GM19239 (cell line): ENCODE measurements at places on chromosomes 11 and 22.

DNA sequence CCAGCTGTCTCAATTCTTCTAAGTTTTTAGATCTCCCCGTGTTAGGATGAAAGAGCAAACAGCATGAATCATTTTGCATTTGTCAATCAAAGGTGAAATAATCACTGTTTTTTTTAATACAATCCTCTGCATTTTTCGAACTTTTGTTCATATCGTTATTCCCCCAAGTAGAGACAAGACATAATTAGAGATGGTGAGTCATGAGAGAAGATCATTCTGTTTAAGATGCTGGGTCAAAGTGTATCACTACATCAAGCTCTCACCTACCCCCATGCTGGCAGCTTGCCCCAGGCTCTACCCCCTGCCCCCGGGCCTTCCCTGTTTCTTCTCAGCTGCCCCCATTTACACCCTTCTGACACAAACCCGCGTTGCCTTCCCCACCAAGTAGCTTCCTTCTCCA lies 30.5 kb upstream of the MYO18B start:
- DNase-seq = no peak

DNA sequence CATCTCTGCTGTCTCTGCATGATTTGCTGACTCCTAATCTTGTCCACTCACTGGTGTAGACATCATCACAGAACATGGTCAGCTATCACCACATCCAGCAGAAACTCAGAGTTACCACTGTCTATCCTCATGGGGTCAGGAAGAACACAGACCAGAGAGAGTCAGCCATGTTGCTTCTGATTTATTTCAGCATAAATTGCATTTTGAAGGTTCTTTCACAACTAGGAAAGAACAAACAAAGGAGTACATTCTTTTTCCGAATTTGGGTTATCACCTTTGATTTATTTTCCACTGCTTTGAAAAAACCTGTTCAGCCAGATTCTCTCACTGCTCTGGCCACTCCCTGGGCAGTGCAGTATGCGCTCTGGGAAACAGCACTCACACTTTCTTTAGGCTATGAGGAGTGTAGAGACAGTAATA lies 172.0 kb upstream of the MTMR2 start:
- DNase-seq = no peak

DNA sequence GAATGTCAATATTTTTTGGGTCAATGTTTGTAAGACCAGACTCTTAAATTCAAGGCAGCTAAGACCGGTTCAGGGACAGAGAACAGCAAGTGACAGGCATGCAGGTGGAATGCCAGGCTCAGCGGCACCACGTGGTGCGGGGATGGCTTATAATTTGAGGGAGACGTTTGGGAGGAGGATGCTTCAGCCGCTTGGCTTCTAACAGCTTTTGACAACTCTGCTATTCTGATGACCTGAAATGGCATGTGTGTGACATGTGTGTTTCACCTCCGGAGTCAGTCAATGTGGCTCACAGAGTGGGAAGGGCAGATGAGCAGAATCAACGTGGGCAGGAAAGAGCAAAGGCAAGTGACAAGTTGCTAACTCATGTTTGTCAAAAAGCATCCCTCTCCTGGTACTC lies 228.3 kb downstream of the KIRREL3 start:
- no peak for DNase-seq

- DNase-seq = peak; percentile 73
Observed at GRCh38 chr11:116791002-116791812, 472 bp downstream of the APOA5 start.

- no peak for DNase-seq
Observed at GRCh38 chr22:47356511-47357011, 594.1 kb downstream of the TBC1D22A start.

GRCh38 chr11:62352355-62353336 lies 15.4 kb downstream of the ASRGL1 start:
- no peak for DNase-seq

GRCh38 chr11:112611771-112612170 lies 349.4 kb upstream of the NCAM1 start:
- DNase-seq = no peak

GRCh38 chr11:121929581-121929980 lies 186.4 kb downstream of the BLID start:
- no peak for DNase-seq

DNA sequence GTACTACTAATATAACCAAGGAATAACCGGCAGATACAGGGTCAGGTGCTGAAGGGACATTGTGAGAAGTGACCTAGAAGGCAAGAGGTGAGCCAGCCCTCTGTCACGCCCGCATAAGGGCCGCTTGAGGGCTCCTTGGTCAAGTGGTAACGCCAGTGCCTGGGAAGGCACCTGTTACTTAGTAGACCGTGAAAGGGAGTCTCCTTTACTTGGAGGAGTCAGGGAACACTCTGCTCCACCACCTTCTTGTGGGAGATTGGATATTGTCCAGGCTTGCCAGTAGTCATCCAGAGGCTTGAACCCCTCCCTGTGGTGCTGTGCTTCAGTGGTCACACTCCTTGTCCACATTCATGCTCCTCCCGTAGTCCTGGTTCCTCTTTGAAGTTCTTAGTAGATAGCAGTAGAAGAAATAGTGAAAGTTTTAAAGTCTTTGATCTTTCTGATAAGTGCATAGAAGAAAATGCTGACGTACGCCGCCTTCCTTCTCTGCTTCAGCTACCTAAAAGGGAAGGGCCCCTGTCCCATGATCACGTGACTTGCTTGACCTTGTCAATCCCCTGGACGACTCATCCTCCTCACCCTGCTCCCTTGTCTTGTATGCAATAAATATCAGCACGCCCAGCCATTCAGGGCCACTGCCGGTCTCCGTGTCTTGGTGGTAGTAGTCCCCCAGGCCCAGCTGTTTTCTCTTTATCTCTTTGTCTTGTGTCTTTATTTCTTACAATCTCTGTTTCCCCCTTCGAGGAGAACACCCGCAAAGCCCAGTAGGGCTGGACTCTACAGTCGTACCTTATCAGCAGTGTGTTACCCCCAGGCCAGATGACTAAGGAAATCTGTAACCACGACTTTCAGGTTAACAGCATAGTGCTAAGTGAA lies 6.1 kb downstream of the NUP50 start:
- DNase-seq = no peak

GRCh38 chr11:118186346-118187107 lies 10.1 kb upstream of the SCN2B start:
- no peak for DNase-seq

DNA sequence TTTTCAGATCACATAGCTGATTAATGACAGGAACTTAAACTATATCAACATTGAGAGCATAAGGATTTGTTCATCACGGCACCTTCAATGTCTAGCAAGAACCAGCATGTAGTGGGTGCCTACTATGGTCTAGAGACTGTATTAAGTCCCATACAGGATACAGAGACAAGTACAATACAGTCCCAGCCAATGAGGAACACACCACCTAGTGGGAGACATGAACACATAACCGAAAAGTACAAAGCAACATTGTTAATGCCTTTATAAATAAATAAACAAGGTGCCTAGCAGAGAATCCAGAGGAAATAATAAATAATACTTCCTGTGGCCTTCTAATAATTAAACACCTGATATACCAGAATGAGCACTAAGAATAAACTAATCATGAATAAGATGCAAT lies 87.7 kb upstream of the OPCML start:
- DNase-seq = no peak

DNA sequence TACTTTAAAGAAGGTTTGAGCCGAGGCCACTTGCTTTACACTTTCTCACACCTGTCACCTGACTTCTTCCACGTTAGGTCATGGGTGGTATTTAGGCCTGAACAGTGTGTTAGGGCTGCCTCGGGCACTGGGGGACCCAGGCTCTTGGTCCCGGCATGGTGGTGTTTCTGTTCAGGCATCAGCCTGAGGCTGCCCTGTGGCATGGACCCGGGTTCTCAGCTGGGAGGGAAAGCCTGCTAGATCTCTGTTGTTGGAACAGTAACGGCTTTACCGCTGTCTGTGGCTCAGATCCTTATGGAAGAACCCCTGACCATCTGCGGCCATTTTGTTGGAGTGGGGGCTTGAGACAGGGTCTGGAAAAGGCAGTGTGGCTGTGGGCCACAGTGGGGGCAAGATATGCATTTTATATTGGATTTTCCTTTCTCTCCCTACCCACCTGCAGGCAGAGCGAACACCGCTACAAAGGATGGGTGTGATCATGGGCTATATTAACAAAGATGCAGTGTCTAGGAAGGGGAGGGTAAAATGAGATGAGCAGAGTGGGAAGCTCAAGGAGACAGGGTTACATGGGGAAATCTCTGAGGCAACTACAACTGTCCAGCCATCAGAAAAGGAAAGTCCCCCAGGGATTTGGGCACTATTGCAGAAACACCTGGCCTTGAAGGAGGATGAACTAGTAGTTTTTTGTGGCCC lies 1.6 kb upstream of the KCNJ11 start:
- DNase-seq = no peak

- DNase-seq = no peak
Observed at GRCh38 chr11:95563173-95563572, 226.4 kb downstream of the FAM76B start.

GRCh38 chr11:112718483-112718882 lies 242.7 kb upstream of the NCAM1 start:
- no peak for DNase-seq

- no peak for DNase-seq
Observed at GRCh38 chr22:36911887-36912661, 1.4 kb upstream of the CSF2RB start.

DNA sequence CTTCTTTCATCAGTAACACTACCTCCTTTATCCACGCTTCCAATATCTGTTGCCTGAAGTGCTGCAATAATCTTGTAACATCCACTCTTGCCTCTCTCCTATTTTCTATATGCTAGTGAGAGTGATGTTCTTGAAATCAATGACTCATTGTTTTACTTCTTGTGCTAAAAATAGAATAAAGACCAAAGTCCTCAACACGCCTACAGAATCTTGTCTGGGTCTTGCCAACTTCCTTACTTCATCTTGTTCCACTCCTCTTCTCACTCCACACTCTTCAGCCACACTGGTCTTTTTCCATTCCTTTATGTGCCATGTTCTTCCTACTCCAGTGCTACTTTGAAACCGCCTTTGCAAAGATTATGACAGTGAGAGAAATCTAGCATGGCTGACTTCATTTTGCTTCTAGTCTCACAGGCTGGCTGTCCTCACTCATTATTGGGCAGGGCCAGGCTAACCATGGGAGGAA lies 136.4 kb downstream of the CCDC81 start:
- DNase-seq = no peak

DNA sequence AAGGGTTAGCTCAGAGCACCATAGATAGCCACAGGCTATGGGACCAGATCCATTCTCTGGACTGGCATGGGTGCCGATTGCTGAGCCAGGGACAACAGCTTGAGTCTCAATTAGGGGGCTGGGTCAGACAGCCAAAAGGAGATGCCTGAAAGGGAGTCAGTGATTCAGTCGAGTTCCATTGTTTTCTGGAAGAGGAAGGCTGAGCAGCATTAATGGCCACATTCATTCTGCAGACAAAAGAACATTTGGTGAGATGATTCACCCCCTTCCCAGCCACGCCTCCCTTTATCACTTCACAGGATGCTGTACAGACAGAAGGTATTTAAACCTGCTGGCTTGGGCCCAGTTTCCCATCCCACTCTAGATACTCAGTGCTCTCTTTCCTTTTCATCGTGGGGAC lies 131.9 kb downstream of the ADAMTS15 start:
- DNase-seq = no peak

DNA sequence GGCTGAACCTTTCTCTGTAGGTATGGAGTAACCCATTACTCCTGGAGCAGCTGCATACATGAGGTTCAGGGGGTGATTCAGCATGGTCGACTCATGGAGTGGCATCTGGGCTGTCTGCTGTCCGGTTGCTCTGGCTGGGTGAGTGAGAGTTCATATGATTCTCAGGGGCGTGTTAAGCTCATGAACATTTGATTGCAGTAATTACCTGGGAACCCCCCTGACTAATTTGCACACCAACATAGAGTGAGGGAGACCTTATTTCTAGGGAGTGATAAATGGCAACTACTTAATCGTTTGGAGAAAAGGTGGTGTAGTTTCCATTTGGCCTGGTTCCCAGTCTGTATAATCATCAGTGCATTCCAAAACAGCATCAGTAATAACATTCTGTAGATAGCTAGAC lies 661.9 kb downstream of the ETS1 start:
- no peak for DNase-seq

GRCh38 chr11:11301212-11301611 lies 51.8 kb downstream of the CSNK2A3 start:
- no peak for DNase-seq

DNA sequence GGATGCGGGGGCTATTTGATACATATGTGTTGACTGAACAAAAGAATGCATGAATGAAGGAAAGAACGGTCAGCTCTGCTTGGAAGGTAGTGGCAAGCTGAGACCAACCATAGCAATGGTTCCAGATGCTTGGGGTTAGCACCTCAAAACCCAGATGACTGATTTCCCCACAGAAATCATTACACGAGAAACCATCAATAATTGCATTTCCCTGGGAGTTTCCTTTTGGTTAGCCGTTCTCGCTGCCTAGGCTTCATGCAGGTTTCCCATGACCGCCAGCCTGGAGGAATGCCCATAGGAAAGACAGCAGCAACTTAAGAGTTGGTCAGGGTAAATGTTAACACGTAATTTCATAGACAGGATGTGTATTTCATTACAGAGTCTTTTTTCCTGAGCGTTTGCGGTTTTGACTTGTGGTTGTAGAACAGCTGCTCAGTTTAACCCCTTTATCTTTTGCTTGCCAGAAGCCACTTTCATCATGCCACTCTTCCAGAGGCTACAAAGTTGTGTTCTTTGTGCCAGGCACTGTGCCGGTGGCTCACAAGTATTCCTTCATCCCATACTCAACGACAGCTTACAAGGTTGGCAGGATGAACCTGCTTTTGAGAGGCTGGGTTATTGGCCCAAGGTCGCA lies 2.8 kb downstream of the IL17RA start:
- no peak for DNase-seq

DNA sequence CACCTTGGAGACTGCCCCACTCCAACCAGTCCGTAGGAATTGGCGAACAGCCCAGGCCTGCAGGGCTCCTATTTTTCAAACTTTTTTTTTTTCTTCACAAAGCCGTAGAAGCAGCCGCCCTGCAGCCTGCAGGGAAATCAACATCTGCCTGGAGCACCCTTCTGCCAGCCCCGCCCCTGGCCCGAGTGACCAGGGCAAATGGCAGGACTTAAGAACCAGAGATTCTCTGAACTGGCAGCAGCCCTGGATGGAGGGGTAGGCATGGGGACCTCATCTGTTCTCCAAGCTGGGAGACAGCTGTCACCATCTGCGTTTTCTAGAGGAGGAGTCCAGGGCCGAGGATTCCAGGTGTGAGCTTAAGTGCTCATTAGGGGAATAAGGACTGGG lies 5.6 kb downstream of the SCN2B start:
- DNase-seq = no peak

GRCh38 chr22:38112381-38112780 lies 1.9 kb upstream of the BAIAP2L2 start:
- no peak for DNase-seq

DNA sequence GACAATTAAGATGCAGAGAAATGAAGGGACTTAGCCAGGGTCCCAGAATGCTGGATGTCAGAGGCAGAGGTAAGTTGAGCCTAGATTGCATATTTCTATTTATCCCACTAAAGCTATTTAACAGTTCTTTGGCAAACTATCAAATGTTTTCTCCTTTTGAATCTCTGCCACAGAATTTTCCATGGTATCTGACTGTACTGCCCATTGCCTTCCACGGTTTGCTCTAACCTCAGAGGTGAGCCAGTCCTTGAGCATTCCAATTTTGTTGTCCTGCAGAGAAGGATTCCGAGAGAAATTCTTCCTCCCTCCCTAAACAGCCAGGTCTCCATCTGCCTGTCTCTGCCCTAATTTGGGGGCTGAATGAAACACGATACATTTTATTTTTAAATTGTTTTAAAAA lies 368.3 kb upstream of the SYN3 start:
- no peak for DNase-seq

- no peak for DNase-seq
Observed at GRCh38 chr11:128690665-128691101, 3.2 kb upstream of the FLI1 start.

- no peak for DNase-seq
Observed at GRCh38 chr11:119254239-119254638, 48.1 kb downstream of the CBL start.
